ENCODE measurements at places on chromosomes 4 and X.

GRCh38 chrX:41491267-41492004, 44.3 kb downstream of the NYX start:
- DNase-seq: no peak

- DNase-seq: no peak
These were observed at the start of gene ADGRL3 for GRCh38 chr4:61200187-61200915. TSS of gene ADGRL3 (plus strand) at chr4:61200326.

DNA sequence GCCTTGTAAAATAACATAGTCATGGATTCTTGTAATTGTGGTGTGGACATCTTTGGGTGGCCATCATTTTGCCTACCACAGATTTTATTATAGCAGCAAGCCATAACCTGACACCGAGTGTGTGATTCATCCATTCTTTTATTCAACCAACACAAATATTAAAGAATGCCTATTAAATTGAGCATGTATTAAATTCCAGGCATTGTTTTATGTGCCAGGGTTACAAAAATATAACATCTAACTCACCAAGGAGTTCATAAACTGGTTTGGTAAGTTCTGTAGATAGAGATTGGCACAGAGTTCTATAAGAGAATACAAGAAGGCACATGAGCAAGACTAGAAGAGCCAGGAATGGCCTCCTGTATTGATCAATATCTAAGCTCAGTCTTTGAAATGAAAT, 18.0 kb downstream of the NBDY start:
- DNase-seq: no peak

DNA sequence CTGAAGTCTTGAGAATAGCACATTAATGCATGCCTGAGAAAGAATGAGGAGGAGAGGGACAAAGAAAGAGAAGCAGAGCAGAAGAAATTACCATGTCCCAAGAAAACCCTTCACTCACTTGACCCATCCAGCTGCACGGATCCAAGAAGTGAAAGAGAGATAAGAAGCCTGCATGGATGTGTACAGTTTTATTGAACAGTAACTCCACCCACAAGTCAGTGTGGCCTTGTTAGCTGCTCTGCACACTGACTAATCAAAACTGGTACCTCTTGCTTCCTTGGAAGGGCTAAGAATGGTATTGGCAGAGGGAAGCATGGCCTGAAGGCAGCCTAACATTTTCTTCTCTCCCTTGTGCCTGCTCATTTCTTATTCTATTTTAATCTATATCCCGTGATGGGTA, 163.9 kb downstream of the SLC7A11 start:
- DNase-seq: no peak
